ENCODE measurements at places on chromosomes 3 and 15.

DNA sequence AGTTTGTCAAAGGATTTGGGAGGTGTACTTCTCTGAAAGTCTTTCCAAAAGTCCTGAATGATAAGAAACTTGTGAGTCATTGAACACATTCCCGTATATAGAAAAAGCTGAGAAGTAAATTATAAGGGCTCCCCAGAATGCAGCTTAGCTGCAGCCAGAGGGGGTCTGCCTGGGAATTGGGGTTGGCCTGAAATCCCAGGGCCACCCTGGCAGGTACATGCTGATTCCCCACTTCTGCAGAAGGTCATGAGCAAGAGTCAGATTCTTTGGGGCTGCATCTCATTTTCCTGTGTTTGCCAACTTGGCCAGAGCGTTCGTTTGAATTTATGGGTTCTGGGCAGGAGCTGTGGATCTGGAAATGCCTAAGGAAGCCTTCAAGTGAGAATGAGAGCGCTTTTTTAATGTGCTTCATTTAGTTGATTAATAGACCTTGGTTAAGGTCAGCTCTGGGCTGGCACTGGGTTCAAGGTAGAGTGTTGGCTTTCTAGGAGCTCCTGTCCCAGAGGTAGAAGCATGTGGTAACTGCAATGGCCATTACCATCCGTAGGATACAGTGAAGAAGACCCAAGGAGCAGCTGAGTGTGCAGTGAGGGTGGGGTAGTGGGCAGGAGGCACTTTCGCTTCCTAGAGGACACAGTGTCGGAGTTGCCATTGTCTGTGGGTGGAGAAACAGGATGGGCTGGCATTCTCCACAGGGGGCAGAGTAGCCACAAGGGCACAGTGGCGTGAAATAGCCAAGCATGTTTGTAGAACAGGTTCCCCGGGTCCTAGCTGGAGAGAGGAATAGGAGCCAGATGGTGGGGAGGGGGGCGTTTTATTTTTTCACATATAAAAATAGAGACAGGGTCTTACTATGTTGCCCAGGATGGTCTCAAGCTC lies 3.2 kb downstream of the SLC6A6 start:
- no peak for DNase-seq

DNA sequence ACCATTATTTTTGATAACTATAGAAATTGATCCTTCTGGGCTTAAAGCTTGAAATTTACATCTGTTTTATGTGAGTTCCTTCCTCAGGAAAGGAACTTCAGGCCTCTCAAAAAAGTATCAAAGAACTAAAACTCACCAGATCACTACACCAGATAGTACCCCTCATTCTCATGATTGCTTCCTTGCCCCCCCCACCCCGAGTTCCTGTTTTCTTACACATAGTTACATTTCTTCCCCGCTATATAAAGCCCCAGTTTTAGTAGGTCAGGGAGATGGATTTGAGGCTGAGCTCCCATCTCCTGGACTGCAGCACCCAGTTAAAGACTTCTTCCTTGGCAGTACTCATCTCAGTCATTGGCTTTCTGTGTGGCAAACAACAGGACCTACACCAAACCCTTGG lies 80.3 kb upstream of the HRH1 start:
- no peak for DNase-seq

- DNase-seq: no peak
Measured at GRCh38 chr15:84924077-84924731, 39.7 kb downstream of the SLC28A1 start.

DNA sequence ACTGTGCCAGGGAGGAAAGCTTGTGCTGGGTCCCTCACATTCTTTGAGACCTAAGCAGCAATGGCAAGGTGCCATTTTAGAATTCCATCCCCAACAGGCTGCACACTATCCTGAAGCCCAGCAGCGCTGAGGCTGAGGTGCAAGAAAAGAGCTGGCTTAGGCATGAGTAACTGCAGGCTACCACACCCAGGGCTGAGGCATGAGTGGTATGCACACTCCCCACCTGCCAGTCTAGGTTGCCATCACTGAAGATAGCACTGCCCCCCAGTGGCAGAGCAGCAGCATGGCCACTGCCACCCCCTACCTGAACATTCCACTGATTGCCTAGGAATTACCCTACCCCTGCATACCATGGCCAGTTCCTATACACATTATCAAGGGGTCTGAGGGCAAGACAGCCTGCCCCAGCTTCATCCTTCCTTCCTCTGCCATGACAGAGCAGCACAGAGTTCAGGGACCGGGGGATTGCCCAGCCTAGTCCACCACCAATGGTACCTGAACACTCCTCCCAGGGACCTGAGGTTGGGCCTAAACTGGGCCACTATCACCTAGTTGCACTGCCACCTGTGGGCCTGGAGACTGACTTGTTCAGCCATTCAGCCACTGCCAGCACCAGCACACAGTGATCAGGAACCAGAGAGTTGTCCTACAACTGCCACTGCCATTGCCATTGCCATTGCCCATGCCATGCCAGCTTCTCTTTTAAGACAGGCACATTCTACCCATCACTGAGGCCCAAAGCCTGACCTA lies 129.8 kb downstream of the SATB1 start:
- DNase-seq: no peak
